ENCODE measurements at places on chromosomes 13 and 19.

GRCh38 chr19:53696951-53697350 lies 65.2 kb downstream of the DPRX start:
- no peak for DNase-seq

- DNase-seq = no peak
These were observed 32.5 kb upstream of the NCCRP1 start for GRCh38 chr19:39164289-39164688.

- no peak for DNase-seq
These were observed 8.1 kb upstream of the SLITRK1 start for GRCh38 chr13:83890358-83890757.

DNA sequence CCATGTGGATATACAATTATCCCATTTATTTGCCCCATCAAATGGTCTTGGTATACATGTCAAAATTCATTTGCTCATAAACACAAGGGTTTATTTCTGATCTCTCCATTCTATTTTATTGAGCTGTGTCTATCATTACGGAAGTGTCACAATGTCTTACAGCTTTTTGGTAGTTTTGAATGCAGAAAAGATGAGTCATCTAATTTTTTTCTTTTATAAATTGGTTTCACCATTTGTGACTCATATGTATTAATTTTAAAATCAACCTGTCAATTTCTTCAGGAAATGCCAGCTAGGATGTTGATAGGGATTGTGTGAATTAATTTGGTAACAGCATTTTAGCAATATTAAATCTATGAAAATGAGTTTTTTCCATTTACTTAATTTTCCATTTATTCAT lies 2549.4 kb downstream of the PCDH9 start:
- DNase-seq = no peak

GRCh38 chr13:93589788-93590187 lies 363.2 kb downstream of the GPC6 start:
- no peak for DNase-seq

GRCh38 chr19:36773223-36773579 lies 594 bp upstream of the ZNF850 start:
- no peak for DNase-seq

DNA sequence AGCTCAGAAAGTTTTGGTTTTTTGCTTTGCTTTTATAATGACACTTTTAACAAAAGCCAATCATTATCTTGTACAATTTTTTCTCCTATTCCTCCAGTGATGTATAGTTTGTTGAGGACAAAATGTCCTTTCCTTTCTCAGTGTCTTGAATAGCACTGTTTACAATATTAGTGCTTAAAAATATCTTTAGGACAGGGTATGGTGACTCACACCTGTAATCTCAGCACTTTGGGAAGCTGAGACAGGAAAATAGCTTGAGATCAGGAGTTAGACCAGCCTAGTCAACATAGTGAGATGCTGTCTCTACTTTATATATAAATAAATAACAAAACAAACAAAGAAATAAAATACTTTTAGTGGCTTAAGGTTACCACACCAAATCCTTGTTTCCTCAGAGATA lies 41.9 kb downstream of the SPRY2 start:
- DNase-seq = no peak

- no peak for DNase-seq
These were observed 34.4 kb downstream of the MAP4K1 start for GRCh38 chr19:38583219-38583984.

DNA sequence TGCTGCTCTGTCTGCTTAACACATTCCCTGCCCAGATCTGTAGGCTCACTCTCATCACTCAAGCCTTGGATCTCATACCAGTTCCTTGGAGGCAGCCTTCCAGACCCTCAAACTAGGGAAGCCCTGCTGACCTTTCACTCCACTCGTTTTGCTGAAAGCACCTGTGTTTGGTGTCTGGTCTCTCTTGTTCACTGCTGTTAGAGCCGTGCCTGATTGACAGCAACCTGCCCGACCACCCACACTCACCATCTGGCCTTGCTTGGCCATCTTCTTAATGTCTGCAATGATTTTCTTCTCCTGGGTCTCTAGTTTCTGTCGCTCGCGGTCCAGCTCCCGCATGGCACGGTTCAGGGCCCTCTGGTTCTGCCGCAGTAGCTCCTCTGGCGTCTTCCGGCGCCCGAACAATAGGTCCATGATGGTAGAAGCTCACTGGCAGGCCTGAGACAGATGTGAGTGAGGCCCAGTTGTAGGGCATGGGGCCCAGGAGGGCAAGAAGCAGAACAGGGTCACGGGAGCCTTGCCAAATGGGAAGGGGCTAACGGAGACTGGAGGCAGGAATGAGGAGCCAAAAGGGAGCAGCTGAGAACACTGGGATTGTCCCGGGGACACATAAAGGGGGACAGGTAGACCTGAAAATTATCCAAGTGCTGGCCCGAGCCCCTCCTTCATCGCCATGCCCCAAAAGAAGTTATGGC lies 959 bp downstream of the CHMP2A start:
- DNase-seq = no peak

- DNase-seq = no peak
These were observed 38.1 kb downstream of the ZNF493 start for GRCh38 chr19:21434967-21435544.

- no peak for DNase-seq
These were observed 116.8 kb upstream of the SPATA13 start for GRCh38 chr13:24043590-24044350.

- no peak for DNase-seq
These were observed 26.7 kb downstream of the EBPL start for GRCh38 chr13:49664606-49665005.

DNA sequence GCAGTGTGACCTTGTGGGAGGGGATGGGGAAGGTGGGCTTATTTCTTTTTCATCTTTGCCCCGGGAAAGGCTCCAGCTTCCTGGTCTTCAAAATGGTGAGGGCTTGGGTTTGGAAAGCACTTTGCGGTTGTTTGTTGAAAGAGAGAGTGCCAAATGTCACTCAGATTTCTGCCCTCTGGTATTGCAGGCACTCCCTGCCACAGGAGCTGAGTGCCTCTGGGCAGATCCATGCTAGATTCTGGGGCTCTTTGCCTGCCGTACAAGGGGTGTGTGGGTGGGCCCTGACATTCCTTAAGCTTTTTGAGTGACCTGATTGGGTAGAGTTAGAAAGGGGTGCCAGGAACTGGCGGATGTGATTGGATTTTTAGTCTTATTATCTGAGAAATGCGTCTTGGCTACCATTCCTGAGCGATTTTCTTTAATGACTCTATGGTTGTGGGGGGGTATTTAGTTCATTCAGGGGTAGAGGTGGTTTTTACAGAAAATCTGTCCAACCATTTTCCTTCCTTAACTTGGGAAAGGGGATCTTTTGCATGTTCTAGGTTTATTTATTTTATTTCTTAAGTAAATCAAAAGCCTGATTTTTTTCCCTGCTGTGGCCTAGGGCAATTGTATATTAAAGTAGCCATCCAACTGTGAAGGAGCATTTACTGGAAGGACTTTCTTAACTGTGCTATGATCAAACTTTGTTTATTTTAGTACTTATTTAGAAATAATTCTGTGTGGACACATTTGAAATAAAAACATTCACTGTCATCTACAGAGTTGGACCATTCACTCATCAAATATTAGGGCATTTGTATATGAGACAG lies 3.2 kb downstream of the ARHGAP35 start:
- no peak for DNase-seq

DNA sequence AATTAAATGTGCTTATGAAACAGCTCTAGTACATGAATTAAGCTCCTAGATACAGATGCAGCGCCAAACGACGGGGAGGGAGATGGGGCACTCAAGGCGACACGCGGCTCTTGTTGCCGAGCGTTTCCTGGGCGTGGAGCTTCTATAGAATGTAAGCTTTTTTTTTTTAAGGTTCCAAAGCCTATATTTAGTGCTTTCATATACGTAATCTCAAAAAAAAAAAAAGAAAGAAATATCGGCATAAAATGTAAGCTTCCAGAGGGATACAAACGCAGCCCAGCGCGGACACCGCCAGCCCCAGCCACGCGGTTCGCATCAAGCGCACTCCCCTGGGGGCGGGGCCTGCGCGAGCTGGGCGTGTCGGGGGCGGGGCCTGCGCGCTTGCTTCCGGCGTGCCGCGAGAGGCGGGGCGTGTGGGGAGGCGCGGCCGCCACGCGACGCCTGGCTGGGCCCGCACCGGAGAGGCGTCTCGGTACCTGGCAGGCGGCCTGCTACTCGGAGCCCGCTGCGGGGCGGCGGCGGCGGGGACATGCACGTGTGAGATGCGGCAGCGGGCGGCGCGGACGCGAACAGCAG lies at the start of gene URI1:
Gene URI1 (plus strand): TSS at position 412 of the 576 bp plus-strand sequence. CDS start 309 bp downstream, outside the sequence.
- DNase-seq = peak; percentile 92

DNA sequence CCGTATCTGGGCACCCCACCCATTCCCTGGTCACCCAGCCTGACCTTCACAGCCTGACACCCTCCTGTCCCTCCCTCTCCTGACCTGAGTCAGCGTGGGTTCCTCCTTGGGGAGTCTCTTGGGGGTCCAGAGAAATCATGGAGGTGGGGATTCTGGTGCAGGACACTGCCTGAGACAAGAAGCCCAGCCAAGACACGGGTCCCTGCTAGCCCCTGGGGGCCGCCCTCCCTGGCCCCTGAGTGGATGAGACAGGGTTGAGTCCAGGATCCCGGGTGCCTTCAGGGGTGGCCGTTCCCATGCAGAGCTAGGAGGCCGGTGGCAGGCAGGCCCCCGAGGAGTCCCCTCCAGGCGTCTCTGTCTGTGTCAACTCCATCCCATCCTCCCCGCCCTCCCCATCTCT lies 1.6 kb downstream of the MAP2K7 start:
- no peak for DNase-seq

DNA sequence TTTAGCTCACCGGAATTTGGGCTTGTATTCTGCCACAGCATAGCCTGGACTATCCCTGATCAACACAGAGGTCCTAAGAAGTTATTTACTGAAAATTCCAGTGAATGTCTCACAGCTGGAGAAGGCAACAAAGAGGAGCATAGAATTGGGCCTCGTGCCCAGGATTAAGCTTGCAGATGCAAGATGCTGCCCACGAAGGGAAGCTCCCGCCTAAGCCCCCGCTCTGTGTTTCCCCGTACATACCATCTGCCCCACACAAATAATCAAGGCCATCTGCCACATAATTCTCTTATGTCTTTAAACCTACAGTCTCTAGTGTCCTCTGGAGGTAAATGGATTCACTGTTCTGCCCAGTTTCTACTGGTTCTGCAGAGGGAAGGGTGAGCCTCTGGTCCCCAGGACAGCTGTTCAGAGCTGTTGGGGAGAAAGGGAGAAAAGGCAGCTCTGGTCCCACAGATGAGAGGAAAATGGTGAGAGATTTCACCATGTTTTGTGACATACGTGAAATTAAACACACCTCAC lies 7.4 kb upstream of the TPP2 start:
- no peak for DNase-seq

DNA sequence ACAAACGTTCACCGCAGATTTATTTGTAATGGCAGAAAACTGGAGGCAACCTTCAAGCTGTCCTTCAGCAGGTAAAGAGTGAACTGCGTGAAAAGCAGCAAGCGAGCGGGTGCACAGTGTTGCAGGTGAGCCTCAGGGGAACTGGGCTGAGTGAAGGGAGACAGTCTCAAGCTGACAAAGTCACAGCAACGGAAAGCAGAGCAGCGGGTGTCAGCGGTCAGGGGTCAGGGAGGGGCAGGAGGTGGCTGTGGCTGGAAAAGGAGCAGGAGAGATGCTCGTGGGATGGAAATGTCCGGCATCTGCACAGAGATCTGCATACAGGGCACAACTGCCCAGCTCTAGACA lies 8.5 kb upstream of the RASA3 start:
- peak; percentile 18 for DNase-seq

GRCh38 chr19:51224163-51224641 lies 678 bp upstream of the CD33 start:
- no peak for DNase-seq

DNA sequence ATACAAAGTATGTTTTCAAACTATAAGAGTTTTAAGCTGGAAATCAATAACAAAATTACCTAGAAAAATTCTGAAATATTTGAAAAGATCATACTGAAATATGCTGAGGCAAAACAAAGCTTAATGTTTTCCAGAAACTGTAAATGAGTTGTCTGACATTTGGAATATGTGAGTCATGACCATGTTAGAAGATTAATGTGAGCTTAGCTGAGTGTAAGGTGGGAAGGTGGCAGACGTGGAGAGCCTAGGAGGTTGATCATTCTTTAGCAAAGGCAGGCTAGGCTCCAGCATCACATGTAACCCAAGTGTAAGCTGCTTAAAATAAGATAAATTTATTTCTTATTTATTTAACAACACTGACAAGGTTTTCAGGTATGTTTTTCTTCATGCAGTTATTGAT lies 2086.1 kb upstream of the PCDH20 start:
- DNase-seq = no peak

DNA sequence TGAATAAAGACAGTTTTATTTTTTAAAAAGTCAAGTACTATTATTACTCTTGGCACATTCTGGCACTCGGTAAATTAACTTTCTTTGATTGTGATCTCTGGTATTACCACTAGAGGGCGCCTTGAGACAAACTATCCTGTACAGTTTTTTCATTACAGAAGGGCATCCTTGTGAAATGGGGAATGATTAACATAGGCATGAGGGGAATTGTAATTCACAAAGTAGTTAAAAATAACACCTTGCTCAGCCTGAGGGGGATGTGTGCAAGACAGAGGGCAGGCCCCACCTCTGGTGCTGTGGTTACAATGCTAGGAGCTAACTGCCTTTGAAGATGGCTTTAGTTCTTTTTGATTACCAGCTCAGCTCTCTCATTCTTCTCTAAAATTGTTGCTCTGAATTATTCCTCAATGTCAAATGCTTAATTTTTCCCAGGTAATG lies 24.2 kb upstream of the C1QTNF9B start:
- DNase-seq = no peak

DNA sequence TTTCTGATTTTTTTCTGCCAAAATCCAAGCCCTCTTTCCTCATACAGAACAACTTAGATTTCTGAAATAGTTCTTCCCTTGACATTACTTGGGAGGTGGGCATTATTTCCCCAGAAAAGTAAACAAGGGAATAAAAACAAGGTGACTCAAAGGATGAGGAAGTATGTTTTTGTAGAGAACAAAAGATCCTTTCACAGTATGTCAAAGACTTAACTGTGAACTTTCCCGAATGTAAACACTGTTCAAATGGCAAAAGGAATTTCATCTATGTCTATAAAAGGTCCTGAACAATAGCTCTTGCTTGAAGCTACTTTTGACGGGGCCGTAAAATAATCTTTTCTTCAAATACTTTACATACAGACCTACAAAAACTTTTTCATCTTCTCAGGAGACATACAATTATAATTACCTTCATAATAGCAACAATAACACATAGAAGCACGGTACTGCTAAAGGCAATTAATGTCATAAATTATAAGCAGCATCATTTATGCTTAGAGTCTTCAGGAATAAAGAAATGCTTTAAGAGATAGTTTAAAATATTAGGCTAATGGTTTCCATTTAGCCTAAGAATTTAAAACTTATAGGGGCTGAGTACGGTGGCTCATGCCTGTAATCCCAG lies 191.1 kb downstream of the RGCC start:
- DNase-seq = no peak

- no peak for DNase-seq
These were observed 10.8 kb downstream of the TMEM38A start for GRCh38 chr19:16671652-16672274.

DNA sequence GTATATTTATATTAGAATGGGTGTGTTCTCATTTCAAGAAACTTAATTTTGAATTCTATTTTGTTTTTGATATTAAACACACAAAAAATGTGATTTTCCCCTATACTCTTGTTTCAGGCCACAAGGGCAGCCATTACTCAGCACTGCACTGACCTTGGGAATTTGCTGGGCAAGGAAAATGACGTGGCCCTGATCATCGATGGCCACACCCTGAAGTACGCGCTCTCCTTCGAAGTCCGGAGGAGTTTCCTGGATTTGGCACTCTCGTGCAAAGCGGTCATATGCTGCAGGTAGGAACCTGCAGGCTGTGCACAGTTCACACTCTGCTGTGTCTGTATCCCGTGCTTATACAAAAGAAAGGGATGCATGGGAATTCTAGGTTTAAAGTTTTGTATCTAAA lies 327.3 kb downstream of the ATP8A2 start:
- DNase-seq = no peak

Data from activated CD4-positive, alpha-beta T cell treated with anti-CD3 and anti-CD28 coated beads, Interleukin-2, amount 50 U/mL, for 4 hours (primary cell).